Stimulated activated CD4-positive, alpha-beta T cell treated with anti-CD3 and anti-CD28 coated beads, Interleukin-2, amount 100 ng/mL, for 24 hours (primary cell): ENCODE measurements at places on chromosomes 1 and 21.

DNA sequence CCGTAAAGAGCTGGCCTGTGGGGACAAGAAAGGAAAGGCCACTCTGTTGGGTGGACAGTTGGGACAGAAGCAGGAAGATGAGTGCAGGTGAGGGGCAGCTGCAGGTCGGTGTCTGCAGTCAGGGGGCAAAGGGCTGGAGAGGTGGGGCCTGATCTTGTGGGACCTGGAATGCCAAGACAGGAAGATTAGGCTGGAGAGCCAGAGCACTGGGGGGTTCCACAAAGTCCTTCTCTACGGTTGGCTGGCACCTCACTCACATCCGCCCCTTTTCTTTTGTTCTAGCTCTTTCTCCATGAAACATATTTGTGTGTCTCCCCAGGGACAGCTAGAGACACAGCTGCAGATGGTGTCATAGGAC is 404.1 kb downstream of the PTPRU start:
- DNase-seq: no peak

GRCh38 chr1:95888941-95889390 is 655.0 kb downstream of the RWDD3 start:
- DNase-seq: no peak

DNA sequence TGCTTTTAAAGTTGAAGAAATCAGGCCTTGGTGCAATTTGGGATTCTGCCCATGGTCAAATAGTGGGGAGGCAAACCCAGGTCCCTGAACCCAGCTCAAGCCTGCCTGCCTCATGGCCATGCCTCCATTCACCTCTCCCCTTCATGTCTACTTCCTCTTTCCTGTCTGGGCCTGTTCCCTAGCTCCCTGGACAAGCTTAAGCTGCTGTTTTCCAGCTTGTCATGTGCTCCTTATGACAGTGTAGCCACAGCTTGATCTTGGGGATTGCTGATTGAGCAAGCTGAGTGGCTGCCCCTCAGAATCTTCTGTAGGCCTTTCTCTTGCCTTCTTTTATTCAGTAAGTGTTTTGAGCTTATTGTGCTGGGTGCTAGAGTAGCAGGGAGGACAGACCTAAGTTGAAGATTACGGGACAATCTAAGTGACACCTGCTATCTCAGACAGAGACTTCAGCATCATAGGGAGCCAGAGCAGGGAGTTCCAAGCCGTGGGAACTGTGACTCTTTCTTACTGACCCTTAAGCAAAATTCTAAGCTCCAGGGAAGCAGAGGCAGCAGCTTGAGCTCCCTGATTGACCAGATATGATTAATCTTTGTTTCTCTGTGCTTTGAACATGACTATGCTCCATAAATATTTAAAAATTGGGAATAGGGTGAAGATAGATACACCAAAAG is 520 bp upstream of the MR1 start:
- peak; percentile 18 for DNase-seq

- no peak for DNase-seq
Observed at GRCh38 chr1:151065089-151065645, 5.0 kb downstream of the MLLT11 start.

- no peak for DNase-seq
Observed at GRCh38 chr1:209168204-209168603, 415.3 kb upstream of the CAMK1G start.

DNA sequence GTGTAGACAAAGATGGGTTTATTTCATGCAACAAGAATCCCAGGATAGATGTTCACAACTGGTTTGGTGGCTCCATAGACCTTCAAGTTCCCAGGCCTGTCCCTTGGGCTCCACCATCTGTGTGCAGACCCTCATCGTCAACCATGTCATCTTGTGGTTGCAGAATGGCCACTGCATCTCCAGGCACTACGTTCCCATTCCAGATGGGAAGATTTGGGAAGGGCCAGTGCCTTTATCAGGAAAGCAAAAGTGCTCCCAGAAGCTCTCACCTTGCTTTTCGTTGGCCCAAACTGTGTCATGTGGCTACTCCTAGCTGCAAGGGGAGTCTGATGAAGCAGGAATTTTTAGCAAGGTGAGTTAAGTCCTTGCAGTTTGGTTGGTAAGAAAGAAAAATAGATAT is 12.8 kb downstream of the TMCC2 start:
- DNase-seq: no peak

- DNase-seq: peak; percentile 1
Observed at GRCh38 chr21:38830671-38831525, 25.2 kb downstream of the ETS2 start.

GRCh38 chr1:99737016-99737415 is 29.4 kb downstream of the FRRS1 start:
- DNase-seq: no peak
